ENCODE measurements at places on chromosomes 1 and 21. TPM values are rescaled to one million over a fixed set of nuclear protein-coding genes. Genes with fewer than 3 reads are reported as not detected.

GRCh38 chr21:34223376-34223775, 140.4 kb upstream of the KCNE2 start:
- no peak for DNase-seq

GRCh38 chr1:19759740-19760089, 40.0 kb downstream of the TMCO4 start:
- no peak for DNase-seq

KCNA10 gene
- not detected for polyA plus RNA-seq

- no peak for DNase-seq
Measured at GRCh38 chr1:162329826-162330225, 46.8 kb downstream of the SPATA46 start.
